Fibroblast of lung (primary cell): ENCODE measurements at places on chromosomes 6 and 20. TPM values are rescaled to one million over a fixed set of nuclear protein-coding genes. Genes with fewer than 3 reads are reported as not detected.

GRCh38 chr20:20869161-20869775 is 156.8 kb upstream of the RALGAPA2 start:
- no peak overlapping the region for H3K27ac ChIP-seq
- H3K4me3 ChIP-seq: no peak overlapping the region
- no peaks in the 10 kb centered on the region for H3K36me3 ChIP-seq
- no peaks in the 10 kb centered on the region for H3K4me1 ChIP-seq
- no peaks in the 10 kb centered on the region for H3K27me3 ChIP-seq

DNA sequence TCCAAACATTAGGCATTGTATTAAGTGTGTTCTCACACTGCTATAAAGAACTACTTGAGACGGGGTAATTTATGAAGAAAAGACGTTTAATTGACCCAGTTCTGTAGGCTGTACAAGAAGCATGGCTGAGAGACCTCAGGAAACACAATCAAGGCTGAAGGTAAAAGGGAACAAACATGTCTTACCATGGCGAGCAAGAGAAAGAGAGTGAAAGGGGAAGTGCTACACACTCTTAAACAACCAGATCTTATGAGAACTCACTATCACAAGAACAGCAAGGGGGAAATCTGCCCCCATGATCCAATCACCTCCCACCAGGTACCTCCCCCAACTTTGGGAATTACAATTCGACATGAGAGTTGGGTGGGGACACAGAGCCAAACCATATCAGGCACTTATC is 86.6 kb upstream of the TOP1 start:
- no peak overlapping the region for H3K4me3 ChIP-seq
- no peaks in the 10 kb centered on the region for H3K27me3 ChIP-seq
- DNase-seq: no peak
- no peak overlapping the region for H3K27ac ChIP-seq
- no peaks in the 10 kb centered on the region for H3K36me3 ChIP-seq

DNA sequence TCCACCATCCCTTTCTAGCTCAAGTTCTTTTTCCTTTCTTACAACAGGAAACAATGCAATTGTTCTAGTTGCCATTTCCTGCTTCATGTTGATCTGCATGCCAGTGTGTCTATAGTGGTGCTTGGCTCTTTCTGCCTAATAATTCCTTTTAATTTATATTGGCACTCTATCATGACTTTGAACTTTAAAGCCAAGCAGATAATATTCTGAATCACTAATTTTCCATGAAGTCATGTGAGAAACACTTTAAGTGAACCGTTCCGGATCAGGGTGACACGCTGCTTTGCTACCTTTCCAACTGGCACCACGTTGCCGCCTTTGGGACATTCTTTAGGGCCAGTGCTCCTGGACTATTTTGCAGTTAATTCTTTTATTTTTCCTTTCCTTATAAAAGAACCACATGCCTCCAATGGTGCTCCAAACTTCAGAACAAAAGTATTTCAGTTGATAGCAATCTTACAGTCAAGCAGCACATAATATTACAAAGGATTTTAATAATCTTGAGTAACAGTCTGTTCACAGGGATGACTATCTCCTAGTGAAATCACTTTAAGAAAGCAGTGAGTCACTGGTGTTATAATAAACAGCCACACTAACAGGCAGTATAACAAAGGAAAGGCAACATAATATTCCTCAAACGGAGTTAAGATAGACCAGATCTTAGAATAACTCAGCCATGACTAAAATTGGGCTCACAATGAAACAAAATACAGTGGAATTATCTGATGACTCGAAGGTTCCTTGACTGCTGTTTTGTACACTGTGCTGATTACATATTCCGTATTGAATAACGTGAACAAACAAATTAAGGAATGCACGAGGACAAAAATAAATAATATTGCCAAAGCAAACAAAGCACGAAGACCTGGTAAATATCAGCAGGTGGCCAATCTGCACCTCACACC is 19.0 kb upstream of the BLOC1S5 start:
- no peak overlapping the region for H3K4me3 ChIP-seq
- peaks cover 24% of the 10 kb centered on the region for H3K4me1 ChIP-seq
- H3K36me3 ChIP-seq: no peaks in the 10 kb centered on the region
- peak overlapping the region; percentile 63 for H3K27ac ChIP-seq
- DNase-seq: peak; percentile 94
- H3K27me3 ChIP-seq: no peaks in the 10 kb centered on the region

DNA sequence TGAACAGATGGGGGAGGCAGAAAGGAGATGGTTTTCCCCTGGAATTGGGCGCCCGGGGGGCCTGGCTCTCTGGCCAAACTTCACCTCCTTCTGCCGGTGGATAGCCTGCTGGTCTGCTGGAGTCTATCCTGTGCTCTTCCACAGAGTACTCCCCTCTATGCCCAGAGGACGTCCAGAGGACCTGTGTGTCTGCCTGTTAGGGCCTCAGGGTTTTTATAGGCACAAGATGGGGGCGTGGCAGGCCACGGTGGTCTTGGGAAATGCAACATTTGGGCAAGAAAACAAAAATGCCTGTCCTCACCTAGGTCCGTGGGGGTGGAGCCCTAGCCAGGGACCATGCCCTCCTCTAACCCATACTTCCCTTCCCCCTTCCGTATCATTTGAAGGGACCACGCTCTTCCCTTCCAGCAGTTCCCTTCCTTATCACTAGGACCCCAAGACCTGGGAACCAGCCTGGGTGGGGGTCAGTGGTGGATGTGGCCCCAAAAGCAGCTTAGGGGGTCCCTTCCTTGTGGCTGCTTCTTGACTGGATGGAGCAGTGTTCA is 53.6 kb upstream of the ZNF337 start:
- H3K4me1 ChIP-seq: no peaks in the 10 kb centered on the region
- peak overlapping the region; percentile 56 for H3K4me3 ChIP-seq
- no peak overlapping the region for H3K27ac ChIP-seq
- no peak for DNase-seq
- no peaks in the 10 kb centered on the region for H3K27me3 ChIP-seq

GRCh38 chr6:15364401-15365037 is 118.7 kb downstream of the JARID2 start:
- H3K36me3 ChIP-seq: no peaks in the 10 kb centered on the region
- peaks cover 4% of the 10 kb centered on the region for H3K4me1 ChIP-seq
- no peak for DNase-seq
- no peaks in the 10 kb centered on the region for H3K27me3 ChIP-seq

DNA sequence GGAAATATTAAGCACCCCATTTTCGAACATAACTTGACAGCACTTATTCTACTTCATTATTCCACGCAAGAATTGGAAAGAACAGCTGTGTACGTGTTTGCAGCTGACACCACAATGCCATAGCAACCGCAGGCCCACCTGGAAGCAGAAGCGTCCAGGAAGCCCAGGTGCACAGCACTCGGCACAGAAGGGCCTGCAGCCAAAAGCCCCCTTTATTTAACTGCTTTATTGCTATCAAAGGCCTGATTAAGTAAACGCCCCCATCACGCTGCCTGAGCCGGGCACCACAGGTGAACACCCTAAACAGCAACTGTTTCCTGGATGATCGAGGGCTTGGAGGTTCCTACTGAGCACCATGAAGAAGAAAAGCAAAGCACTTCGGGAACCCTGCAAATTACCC is 6.3 kb downstream of the TAF4 start:
- H3K27me3 ChIP-seq: no peaks in the 10 kb centered on the region
- H3K36me3 ChIP-seq: no peaks in the 10 kb centered on the region
- H3K4me3 ChIP-seq: no peak overlapping the region
- peaks cover 9% of the 10 kb centered on the region for H3K4me1 ChIP-seq
- no peak for DNase-seq

DNA sequence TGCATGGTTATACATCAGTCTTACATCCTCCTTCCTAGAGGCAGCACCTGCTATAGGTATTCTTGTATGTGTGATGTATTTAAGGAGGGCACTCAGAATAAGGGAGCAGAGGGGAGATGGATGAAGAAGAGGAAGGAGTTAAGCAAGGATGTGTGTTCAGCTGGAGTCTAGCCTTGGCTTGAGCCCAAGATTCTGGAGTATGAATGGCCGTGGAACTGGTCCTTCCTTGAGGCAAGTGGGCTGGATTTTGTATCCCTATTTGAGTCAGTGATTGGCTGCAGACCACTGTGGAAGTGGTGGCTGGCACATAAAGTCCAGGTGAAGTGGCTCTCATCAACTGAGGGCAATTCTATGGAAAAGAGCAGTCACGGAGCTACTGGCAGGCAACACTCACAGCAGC is 112.0 kb upstream of the RNF24 start:
- DNase-seq: no peak
- no peaks in the 10 kb centered on the region for H3K27me3 ChIP-seq
- no peaks in the 10 kb centered on the region for H3K4me1 ChIP-seq
- H3K27ac ChIP-seq: no peak overlapping the region

The AVP gene
- total RNA-seq: not detected in 2 replicates

- DNase-seq: no peak
- H3K4me1 ChIP-seq: no peaks in the 10 kb centered on the region
- no peak overlapping the region for H3K4me3 ChIP-seq
- no peak overlapping the region for H3K27ac ChIP-seq
- H3K36me3 ChIP-seq: no peaks in the 10 kb centered on the region
Measured at GRCh38 chr6:33093855-33094254, 18.1 kb downstream of the HLA-DPB1 start.

DNA sequence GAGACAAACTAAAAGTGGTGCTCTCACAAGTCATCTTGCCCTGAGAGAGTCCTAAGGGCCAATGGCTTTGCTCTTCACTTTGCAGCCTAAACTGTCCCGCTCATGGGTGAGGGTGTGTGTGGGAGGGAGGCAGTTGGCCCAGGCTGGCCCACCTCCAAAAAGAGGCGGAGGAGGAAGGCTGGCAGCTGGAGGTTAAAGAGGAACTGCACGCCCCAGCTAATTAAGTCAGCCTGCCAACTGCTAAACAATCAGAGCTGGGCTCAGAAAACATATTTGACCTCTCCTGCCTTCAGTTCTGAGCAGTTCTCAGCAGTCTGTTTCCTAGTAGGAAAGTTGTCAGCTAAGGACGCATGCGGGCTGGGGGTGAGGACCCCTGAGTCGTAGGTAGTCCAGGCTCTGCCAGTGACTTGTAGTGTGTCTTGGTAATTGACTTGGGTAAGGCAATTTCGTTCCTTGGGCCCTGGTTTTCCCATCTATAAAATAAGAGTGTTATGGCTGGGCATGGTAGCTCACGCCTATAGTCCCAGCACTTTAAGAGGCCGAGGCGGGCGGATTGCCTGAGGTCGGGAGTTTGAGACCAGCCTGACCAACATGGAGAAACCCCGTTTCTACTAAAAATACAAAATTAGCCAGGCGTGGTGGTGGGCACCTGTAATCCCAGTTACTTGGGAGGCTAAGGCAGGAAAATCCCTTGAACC is 17.0 kb downstream of the GSS start:
- peaks cover 10% of the 10 kb centered on the region for H3K36me3 ChIP-seq
- H3K4me1 ChIP-seq: no peaks in the 10 kb centered on the region
- no peak overlapping the region for H3K27ac ChIP-seq
- H3K27me3 ChIP-seq: no peaks in the 10 kb centered on the region
- no peak for DNase-seq

The SLC16A10 gene
- total RNA-seq: under 0.01 TPM in 1 of 2 replicates, not detected in the other

DNA sequence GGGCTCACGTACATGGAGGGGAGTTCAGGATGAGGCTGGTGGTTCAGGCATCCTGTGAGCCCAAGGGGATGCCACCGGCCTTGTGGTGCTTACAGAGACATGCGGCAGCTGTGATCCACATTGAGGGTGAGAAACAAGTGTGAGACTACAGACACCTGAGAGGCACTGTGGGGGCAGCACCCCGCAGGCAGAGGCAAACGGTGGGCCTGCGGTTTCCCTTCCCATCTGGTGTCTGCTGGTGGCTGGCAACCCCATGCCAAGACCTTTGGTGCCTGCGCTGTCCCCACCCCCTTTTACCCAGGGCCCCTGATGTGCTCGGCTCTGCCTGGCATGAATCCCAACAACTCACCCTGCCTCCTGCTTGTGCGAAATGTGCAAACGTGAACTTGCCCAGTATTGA is 42.0 kb downstream of the ERMARD start:
- DNase-seq: no peak
- no peaks in the 10 kb centered on the region for H3K27me3 ChIP-seq
- H3K27ac ChIP-seq: no peak overlapping the region
- H3K36me3 ChIP-seq: no peaks in the 10 kb centered on the region
- H3K4me3 ChIP-seq: no peak overlapping the region
- no peaks in the 10 kb centered on the region for H3K4me1 ChIP-seq

DNA sequence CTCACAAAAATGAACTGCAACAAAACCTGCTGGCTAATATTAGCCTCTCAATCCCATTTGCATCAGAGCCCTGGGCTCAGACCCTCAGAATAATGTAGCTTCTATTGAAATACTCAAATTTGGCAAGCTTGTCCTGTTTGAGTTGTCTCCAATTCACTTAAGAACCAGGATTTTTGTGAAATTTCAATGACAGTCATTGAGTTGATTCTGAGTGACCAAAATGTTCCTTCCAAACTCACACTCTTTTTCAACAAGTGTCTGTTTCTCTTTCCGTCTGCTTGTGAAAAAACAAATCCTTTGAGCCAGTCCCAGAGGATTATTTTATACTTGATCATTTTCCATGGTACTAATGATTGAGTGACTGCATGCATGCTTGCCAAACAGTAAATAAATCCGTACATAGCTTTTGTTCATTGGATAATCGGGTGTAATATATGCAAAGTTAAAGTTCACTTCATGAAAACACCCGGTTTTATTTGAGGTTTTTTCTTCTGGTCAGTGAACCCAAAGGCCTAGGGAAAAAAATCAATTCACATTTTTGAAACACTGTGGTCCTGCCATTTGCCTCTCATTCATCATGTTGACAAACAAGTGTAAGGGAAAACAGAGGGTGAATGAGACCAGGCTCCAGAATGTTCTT is 16.4 kb upstream of the SLC22A2 start:
- DNase-seq: no peak
- no peak overlapping the region for H3K27ac ChIP-seq
- H3K27me3 ChIP-seq: no peaks in the 10 kb centered on the region
- no peaks in the 10 kb centered on the region for H3K4me1 ChIP-seq

The SIRPD gene
- total RNA-seq: not detected in 2 replicates

DNA sequence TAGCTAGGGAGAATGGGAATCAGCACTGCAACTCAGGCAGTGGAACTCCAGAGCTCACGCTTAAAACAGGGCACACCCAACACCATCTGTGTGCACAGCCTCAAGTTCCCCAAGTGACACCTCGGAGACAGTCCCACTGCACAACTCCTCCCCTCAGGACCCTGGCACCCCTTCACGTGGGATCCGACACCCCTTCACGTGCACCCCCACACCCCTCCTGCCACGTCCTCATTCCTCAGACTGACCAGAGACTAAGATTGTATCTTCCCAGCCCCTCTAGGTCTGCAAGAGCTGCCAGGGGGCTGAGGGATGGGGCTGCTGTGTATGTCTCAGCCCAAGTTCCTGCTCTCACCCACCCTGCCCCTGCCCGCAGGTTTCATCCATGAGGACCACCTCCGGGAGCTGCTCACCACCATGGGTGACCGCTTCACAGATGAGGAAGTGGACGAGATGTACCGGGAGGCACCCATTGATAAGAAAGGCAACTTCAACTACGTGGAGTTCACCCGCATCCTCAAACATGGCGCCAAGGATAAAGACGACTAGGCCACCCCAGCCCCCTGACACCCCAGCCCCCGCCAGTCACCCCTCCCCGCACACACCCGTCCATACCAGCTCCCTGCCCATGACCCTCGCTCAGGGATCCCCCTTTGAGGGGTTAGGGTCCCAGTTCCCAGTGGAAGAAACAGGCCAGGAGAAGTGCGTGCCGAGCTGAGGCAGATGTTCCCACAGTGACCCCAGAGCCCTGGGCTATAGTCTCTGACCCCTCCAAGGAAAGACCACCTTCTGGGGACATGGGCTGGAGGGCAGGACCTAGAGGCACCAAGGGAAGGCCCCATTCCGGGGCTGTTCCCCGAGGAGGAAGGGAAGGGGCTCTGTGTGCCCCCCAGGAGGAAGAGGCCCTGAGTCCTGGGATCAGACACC is 7.6 kb downstream of the MYL9 start:
- H3K36me3 ChIP-seq: peaks cover 27% of the 10 kb centered on the region
- DNase-seq: no peak
- H3K27me3 ChIP-seq: no peaks in the 10 kb centered on the region
- peaks cover 10% of the 10 kb centered on the region for H3K4me1 ChIP-seq
- H3K27ac ChIP-seq: no peak overlapping the region
- H3K4me3 ChIP-seq: no peak overlapping the region

The C2 gene
- 16.8 and 27.2 TPM in 2 replicates for total RNA-seq
